NCI-H1417 (cell line): ENCODE measurements at places on chromosomes 5 and 9.

- DNase-seq, result no peak
Observed at GRCh38 chr5:115419846-115420585, 123.6 kb upstream of the CCDC112 start.

GRCh38 chr5:176490301-176490700, 42.1 kb downstream of the FAF2 start:
- DNase-seq, result no peak

DNA sequence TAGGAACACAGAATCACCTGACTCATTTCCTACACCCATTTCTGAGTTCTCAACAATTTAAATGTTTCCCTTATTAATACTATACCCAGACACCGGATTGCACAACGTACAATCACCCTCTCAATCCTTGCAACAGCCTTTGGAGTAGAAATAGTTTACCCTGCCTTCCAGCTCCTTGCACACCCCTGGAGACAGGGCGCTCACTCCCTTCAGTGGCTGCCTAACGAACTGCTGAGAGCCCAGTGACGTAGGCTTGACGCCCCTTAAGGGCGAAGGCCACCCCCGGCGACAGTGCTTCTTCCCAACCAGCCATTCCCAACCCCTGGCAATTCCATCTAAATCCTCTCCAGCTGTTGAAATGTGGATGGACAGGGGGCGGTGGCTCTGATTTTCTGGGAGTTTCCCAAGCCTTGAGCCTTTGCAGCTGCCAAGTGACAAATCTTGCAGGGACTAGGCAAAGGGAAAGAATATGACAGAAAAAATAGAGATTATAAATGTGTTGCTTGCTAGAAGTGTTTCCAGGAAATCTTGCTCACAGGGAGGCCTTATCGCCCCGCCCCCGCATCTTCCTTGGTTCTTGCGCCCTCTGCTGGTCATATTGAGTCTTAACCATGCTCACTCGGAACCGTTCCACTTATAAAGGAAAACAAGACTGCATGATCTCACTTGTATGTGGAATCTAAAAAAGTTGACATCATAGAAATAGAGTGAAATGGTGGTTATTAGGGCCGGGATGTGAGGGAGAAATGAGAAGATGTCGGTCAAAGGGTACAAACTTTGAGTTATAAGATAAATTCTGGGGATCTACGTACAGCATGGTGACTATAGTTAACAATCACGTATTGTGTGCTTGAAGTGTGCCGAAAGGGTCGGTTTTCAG, 7.6 kb upstream of the BARX1 start:
- peak; percentile 95 for DNase-seq

GRCh38 chr9:12853051-12853450, 78.2 kb downstream of the LURAP1L start:
- no peak for DNase-seq

- peak; percentile 16 for DNase-seq
Observed at GRCh38 chr5:145347026-145347616, 488.0 kb downstream of the PRELID2 start.

DNA sequence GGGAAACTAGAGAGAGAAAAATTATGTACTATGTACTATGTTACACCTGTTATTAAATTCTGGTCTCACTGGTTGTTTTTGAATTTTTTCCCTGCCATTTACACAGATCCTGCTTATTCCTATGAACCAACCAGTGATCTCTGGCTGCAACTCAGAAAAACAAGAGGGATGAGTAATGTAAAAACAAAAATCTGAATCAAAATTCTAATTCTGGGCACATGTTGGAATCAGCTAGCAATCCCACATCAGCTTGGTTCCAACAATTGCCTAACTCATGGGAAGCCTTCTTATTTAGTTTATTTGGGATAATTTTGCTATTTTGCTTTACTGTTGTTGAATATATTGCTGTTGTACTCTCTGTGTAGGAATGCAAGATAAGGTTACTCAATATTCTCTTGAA, 78.3 kb downstream of the PLK2 start:
- no peak for DNase-seq
